ENCODE measurements at places on chromosomes 6 and 20. TPM values are rescaled to one million over a fixed set of nuclear protein-coding genes. Genes with fewer than 3 reads are reported as not detected.

GSTA2 gene
- not detected for total RNA-seq

CST2 gene
- not detected for total RNA-seq

PHACTR1 gene
- 0.17 TPM for total RNA-seq

VGLL2 gene
- total RNA-seq: not detected

DEFB113 gene
- not detected for total RNA-seq

CD24 gene
- 7.3 TPM for total RNA-seq

DYNLRB1 gene
- 106 TPM for total RNA-seq

MUC21 gene
- not detected for total RNA-seq

LYRM2 gene
- 26.3 TPM for total RNA-seq

DNA sequence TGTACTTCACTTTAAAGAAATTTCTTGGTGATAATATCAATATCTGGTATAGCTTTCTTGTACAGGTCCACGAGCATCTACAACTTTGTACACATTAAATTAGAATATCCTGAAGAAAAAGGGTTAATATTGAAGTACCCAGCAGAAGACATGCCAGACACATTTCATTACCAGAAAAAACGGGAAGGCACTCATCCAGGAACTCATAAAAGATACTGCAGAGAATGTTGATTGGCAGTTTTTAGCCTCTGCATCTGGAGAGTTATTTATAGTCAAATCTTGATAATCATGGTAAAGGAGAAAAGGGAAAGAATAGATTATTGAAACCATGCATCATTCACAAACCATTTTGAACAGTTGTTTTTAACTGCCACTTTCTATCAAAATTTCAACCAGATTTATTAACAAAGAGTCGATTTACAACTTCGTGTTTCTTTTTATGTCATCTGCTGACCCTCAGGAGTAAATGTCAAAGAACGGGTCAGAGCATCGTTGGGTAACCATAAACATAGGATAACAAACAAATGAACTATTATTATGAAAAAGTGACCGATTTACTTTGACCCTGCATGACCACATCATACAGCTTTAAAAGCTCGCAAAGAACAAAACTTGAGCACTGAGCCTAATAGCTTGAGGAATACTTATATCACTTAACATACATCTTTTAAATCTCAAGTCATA is 229.2 kb upstream of the SGK1 start:
- no peak for DNase-seq
- no peaks in the 10 kb centered on the region for H3K36me3 ChIP-seq
- no peak overlapping the region for H3K4me3 ChIP-seq
- no peaks in the 10 kb centered on the region for H3K27me3 ChIP-seq

GRCh38 chr6:125154118-125154760 is 666 bp downstream of the TPD52L1 start:
- peaks cover 35% of the 10 kb centered on the region for H3K4me1 ChIP-seq
- peak overlapping the region; percentile 86 for H3K4me3 ChIP-seq
- peak overlapping the region; percentile 82 for H3K27ac ChIP-seq

DNA sequence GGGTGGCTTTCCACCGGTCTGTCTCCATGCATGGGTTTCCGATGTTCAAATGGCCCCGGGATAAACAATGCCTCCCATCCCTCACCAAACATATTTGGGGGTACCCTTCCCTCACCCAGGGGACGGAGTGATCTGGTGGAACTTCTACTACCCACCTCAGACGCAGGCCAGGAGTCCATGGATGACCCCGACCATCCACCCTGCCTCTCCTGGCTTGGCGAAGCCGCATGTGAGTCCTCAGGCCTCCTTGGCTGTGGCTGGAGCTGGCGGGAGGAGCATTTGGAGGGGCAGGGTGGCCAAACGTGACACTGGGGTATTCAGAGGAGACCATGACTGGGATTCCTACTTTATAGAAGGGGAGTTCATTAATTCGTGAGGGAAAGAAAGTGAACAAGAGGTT is 45.9 kb upstream of the FRMD1 start:
- DNase-seq: no peak
- no peaks in the 10 kb centered on the region for H3K27me3 ChIP-seq
- H3K36me3 ChIP-seq: no peaks in the 10 kb centered on the region
- no peak overlapping the region for H3K4me3 ChIP-seq
- no peak overlapping the region for H3K27ac ChIP-seq

DNA sequence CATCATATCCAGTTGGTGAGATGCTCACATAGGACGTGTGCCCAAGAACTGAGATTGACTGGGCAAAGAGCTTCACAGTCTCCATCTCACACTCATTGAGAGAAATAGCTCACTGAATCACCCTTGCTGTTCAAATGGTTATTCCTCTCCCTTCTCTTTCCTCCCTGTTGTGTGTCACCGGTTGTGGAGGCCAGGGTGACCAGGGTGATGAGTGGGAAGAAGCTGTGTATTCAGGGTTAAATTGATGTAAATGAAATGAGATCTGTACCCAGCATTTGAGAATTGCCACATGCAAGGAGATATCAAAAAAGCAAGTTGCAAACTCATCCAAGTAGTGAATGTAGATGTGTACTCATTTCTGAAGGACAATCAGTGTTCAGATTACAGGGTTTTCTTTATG is 36.6 kb upstream of the VAPB start:
- no peaks in the 10 kb centered on the region for H3K4me1 ChIP-seq
- H3K27me3 ChIP-seq: no peaks in the 10 kb centered on the region
- no peak for DNase-seq
- H3K4me3 ChIP-seq: no peak overlapping the region

GRCh38 chr20:53939572-53940359 is 130.6 kb downstream of the BCAS1 start:
- H3K4me3 ChIP-seq: no peak overlapping the region
- peak; percentile 88 for DNase-seq
- H3K27me3 ChIP-seq: no peaks in the 10 kb centered on the region
- H3K36me3 ChIP-seq: no peaks in the 10 kb centered on the region
- H3K27ac ChIP-seq: no peak overlapping the region

GRCh38 chr6:86937219-86938079 is at the start of gene HTR1E:
Gene HTR1E (plus strand): TSS chr6:86937528. CDS start chr6:87015335, 77,807 bp downstream.
- H3K27me3 ChIP-seq: peaks cover 30% of the 10 kb centered on the region
- no peak within 1 kb of the TSS for H3K27ac ChIP-seq
- H3K4me3 ChIP-seq: no peak within 1 kb of the TSS
- no peaks in the 10 kb centered on the region for H3K4me1 ChIP-seq

- no peak overlapping the region for H3K4me3 ChIP-seq
- no peaks in the 10 kb centered on the region for H3K27me3 ChIP-seq
- no peak overlapping the region for H3K27ac ChIP-seq
- H3K4me1 ChIP-seq: no peaks in the 10 kb centered on the region
- DNase-seq: no peak
These were observed 5.9 kb downstream of the DLL1 start for GRCh38 chr6:170284866-170285469.

- H3K27ac ChIP-seq: no peak overlapping the region
- no peak for DNase-seq
- no peak overlapping the region for H3K4me3 ChIP-seq
- H3K27me3 ChIP-seq: no peaks in the 10 kb centered on the region
- no peaks in the 10 kb centered on the region for H3K36me3 ChIP-seq
These were observed 25.1 kb upstream of the TAF8 start for GRCh38 chr6:42025066-42025844.

GRCh38 chr6:169805242-169805838 is 53.9 kb downstream of the ERMARD start:
- no peak overlapping the region for H3K4me3 ChIP-seq
- no peak overlapping the region for H3K27ac ChIP-seq
- peaks cover 24% of the 10 kb centered on the region for H3K27me3 ChIP-seq
- no peak for DNase-seq
- H3K36me3 ChIP-seq: no peaks in the 10 kb centered on the region
- peaks cover 14% of the 10 kb centered on the region for H3K4me1 ChIP-seq

GRCh38 chr6:7910654-7911344 is at the start of gene TXNDC5:
Gene TXNDC5 (minus strand): TSS chr6:7910788. CDS start chr6:7910776, 12 bp downstream.
- H3K36me3 ChIP-seq: no peaks in the 10 kb centered on the region
- H3K4me1 ChIP-seq: peaks cover 24% of the 10 kb centered on the region
- peak within 1 kb of the TSS; percentile 94 for H3K4me3 ChIP-seq
- peak within 1 kb of the TSS; percentile 87 for H3K27ac ChIP-seq
- H3K27me3 ChIP-seq: peaks cover 27% of the 10 kb centered on the region

DNA sequence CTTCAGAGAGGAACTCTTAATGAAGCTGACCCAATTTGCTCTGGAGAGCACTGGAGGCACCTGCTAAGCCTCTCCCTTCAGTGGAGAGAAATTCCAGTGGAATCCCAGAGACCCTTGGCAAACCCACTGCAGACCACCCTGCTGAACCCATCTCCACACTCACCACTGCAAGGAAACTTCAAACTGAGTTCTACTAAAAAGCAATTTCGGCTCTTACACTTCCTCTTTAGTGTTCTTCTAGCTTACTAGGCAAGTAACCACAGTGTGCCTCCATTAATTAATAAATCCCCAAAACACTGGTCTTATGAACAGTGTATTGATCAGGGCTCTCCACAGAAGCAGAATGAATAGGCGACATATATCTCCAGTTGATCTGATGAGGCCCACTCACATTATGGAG is 43.0 kb upstream of the HLA-E start:
- DNase-seq: no peak
- no peak overlapping the region for H3K27ac ChIP-seq
- peaks cover 6% of the 10 kb centered on the region for H3K4me1 ChIP-seq
- no peaks in the 10 kb centered on the region for H3K36me3 ChIP-seq
- no peak overlapping the region for H3K4me3 ChIP-seq

DNA sequence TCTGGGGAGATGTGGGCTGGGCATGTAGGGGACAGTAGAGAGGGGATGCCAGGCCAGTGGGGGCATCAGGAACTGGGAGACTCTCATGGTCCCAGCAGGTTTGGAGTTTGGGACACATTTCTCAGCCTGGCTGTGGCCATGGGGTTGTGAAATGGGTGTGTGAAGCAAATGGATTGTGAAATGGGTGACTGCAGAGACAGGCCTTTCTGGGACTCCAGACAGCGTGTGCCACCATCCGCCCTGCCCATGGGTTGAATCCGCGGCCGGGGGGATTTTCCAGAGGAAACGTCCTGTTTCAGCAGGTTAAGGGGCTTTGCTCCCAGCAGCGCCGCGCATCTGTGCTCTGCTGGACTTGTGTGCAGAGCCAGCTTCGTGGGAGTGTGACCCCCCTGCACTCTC is 3.7 kb upstream of the PMEPA1 start:
- H3K4me3 ChIP-seq: no peak overlapping the region
- peaks cover 64% of the 10 kb centered on the region for H3K27me3 ChIP-seq
- H3K36me3 ChIP-seq: no peaks in the 10 kb centered on the region
- no peak overlapping the region for H3K27ac ChIP-seq
- no peak for DNase-seq

DNA sequence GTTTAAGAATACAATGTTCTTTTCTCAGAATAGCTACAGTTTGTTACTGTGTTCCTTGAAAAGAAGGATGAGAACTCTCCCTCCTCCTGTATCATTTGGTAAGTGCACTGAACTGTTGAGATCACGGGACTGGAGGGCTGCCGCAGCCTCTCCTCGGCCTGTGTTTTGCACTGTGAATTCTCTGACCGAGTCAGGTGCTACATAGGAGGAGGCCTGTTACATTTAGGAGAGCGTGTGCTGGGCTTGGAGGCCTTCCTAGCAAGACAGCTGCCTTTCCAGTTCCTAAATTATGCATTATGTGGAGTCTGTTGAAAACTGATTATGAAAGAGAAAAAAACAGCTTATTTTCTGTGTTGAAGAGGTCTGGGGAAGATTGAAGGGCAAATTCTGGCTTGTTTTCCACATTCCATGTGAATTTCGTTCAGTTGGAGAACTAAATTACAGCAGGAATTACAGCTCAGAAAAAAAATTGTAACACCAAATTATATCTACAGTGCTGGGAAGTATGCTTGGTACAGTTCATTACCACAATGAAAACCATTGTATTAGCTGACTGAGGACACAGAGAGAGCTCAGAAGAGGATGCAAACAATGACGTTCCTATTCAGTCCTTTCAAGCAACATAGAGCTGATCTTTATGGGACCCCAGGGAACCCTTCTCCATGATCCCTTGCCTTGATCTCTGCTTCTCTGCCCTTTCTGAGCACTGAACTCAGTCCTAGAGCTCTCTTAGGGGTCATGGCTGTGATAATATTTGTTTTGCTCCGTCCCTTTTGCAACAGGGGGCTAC is 2.8 kb downstream of the TMC2 start:
- H3K4me1 ChIP-seq: no peaks in the 10 kb centered on the region
- peaks cover 15% of the 10 kb centered on the region for H3K27me3 ChIP-seq
- H3K27ac ChIP-seq: no peak overlapping the region
- DNase-seq: no peak

- no peak overlapping the region for H3K4me3 ChIP-seq
- DNase-seq: no peak
- H3K36me3 ChIP-seq: no peaks in the 10 kb centered on the region
- no peaks in the 10 kb centered on the region for H3K27me3 ChIP-seq
- H3K4me1 ChIP-seq: no peaks in the 10 kb centered on the region
- no peak overlapping the region for H3K27ac ChIP-seq
These were observed 8.6 kb downstream of the OR10C1 start for GRCh38 chr6:29447670-29448069.

- H3K4me3 ChIP-seq: no peak overlapping the region
- no peaks in the 10 kb centered on the region for H3K27me3 ChIP-seq
- no peaks in the 10 kb centered on the region for H3K36me3 ChIP-seq
- DNase-seq: no peak
- no peaks in the 10 kb centered on the region for H3K4me1 ChIP-seq
These were observed 1014.9 kb upstream of the GJE1 start for GRCh38 chr6:141117874-141118273.

DNA sequence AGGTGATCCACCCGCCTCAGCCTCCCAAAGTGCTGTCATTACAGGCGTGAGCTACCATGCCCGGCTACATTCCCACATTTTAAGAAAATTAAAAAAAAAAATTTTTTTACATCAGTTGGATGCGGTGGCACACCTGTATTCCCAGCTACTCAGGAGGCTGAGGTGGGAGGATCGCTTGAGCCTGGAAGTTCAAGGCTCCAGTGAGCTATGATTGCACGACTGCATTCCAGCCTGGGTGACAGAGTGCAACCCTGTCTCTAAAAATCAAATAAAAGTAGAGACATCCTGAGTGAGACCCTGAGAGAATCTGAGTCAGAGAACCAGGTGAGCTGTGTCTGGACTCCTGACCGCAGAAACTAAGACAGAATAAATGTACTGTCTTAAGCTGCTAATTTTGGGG is 38.8 kb downstream of the PIM1 start:
- H3K4me1 ChIP-seq: peaks cover 28% of the 10 kb centered on the region
- H3K27ac ChIP-seq: no peak overlapping the region
- H3K27me3 ChIP-seq: no peaks in the 10 kb centered on the region
- no peak for DNase-seq
- no peaks in the 10 kb centered on the region for H3K36me3 ChIP-seq

DNA sequence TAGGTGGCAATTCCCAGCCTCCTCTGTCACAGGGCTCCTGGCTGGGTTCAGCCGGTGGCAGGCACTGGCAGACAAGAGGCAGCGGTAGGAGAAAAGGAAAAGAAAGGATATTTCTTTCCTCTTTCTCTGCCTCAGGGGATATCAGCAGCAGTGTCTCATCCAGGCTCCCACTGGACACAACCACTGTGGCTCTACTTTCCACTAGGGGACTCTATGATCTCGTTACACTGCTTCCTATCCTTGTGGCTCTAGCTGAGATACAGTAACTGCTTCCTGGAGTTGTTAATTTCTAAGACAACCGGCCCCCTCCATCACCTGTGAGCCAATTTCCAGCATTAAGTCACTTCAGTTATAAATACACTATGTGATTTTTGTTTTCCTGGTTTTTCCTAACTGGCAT is 102.0 kb upstream of the LRFN2 start:
- no peak overlapping the region for H3K4me3 ChIP-seq
- H3K4me1 ChIP-seq: no peaks in the 10 kb centered on the region
- H3K27ac ChIP-seq: no peak overlapping the region
- H3K27me3 ChIP-seq: peaks cover 16% of the 10 kb centered on the region
